ENCODE measurements at places on chromosomes 2 and 18. TPM values are rescaled to one million over a fixed set of nuclear protein-coding genes. Genes with fewer than 3 reads are reported as not detected.

The LIMS4 gene
- 0.77 TPM for total RNA-seq

The TRIM43 gene
- not detected for total RNA-seq

The ALPP gene
- total RNA-seq, result not detected

The SLC14A1 gene
- total RNA-seq, result 131 TPM

The GDF7 gene
- total RNA-seq, result under 0.01 TPM

The B3GNT2 gene
- 3.3 TPM for total RNA-seq

The ANKRD29 gene
- total RNA-seq, result 5.9 TPM

The STON1 gene
- total RNA-seq, result 6.7 TPM

The TRIM54 gene
- total RNA-seq, result 0.09 TPM
